ENCODE measurements at places on chromosomes 5 and 9.
A peak's percentile ranks its signal among the peaks of the same experiment; 100 is the strongest.

DNA sequence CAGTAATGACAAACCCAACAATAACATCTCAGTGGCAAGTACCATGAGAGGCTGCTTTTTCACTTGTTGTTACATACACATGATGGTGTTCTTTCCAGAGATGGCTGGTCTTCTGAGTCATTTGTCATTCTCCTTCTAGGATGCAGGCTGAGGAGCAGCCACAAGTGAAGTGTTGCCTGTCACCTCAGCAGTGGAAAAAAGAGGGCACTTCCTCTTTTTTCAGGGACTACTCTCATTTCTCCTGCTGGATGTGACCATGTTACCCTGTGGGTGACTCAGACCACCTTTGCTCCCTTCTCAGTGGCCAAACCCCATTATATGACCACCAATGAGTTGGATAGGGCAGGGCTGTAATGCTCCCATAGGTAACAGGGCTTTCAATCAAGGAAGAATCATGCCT is 587.0 kb upstream of the ADAMTS16 start:
- no peak for DNase-seq

GRCh38 chr5:96780626-96781025 is 27.1 kb downstream of the ERAP1 start:
- DNase-seq: no peak

DNA sequence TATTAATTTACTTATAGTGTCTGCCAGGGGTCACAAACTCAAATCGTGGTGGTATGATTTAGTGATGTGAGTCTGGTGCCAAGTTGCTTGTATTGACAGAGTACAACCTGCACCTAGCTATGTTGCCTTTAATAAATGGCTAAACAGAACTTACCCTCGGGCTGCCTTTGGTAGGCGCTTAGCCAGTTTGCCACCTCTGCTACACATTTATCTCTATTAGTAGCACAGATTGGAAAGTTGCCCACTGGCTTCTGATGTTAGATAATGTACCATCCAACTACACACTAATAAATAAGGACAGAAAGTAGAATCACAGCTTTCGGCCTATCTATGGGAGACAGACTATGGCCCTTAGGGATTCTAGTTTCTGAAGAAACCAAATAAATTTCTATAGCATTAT is 368.4 kb downstream of the MAN2A1 start:
- DNase-seq: no peak

GRCh38 chr5:174559141-174559540 is 165.2 kb upstream of the MSX2 start:
- peak; percentile 55 for DNase-seq

GRCh38 chr5:31106278-31106677 is 87.2 kb upstream of the CDH6 start:
- peak; percentile 61 for DNase-seq

DNA sequence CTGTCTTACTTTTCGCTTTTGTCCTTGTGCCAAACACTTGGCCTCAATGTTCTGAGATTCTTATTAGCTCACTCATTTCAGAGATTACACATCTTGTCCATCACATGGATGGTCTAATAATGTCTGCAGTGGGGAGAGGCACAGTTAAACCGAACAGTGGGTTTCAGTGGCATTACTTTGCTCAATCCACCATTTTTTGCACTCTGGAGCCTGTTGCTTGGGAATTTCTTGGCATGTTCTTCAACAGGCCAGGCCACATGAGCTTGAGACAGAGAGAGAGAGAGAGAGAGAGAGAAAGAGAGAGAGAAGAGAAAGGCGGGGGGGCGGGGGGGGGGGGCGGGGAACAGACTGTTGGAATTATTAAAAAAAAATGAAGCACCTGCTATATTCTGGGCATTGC is 1327.8 kb upstream of the WWC1 start:
- no peak for DNase-seq

DNA sequence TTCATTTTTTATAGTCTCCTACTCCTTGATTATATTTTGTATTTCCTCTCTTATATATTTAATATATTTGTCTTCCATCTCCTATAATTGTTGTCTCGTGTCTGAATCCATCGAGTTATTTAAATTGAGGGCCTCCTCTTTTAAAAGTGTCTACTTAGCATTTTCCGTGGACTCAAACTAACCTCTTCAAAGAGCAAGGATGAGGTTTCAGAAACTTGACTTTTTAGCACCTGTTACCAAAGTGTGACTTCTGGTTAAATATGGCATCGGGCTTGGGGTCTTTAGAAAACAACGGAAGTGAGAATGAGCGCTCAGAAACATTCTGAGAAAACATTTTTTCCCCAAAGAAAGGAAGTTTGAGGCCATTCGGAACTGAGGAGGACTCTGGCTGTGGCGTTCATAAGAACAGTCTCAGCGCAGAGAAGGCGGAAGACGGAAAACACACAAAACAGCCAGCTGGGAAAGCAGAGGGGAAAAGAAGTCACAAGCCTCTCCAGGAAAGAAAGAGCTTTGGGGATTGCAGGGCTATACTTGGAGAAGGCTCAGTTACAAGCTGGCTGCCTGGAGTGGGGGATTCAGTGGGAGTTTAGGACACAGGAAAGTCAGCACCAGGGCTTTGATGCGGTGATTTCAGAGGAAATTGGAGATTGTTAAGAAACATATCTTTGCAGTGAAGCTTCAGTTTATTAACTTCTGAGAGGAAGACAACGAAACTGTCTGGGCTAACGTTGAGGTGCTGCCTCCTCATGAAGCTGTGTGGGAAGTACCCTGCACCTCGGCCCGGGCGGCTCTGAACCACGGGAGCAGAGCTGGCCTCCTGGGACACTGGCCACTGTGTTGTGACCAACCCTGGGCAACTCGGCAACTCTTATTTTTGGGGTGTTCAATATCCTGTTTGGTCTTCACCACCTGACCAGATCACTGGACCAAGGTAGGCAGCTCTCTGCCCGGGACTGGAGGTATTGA is 25.1 kb upstream of the IRX2 start:
- DNase-seq: no peak

- DNase-seq: no peak
These were observed 16.3 kb downstream of the IL5 start for GRCh38 chr5:132526974-132527564.

DNA sequence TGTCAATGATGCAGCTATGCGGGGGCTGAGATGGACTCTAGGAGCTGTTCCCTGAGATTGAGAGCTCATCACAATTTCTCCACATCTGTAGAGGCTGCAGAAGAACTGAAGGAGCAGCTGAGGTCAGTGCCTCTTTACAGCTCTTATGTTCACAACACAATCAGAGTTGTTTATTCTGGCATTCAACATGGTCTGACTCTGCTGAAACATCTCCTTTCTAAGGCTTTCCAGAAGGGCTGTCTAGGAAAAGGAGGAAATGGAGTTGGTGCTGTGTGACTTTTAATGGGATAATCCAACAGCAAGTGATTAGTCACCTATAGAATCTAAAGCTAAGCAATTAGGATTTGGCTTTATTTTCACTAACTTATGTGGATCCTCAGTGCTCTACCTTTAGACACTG is 6.0 kb downstream of the POU5F2 start:
- DNase-seq: no peak

DNA sequence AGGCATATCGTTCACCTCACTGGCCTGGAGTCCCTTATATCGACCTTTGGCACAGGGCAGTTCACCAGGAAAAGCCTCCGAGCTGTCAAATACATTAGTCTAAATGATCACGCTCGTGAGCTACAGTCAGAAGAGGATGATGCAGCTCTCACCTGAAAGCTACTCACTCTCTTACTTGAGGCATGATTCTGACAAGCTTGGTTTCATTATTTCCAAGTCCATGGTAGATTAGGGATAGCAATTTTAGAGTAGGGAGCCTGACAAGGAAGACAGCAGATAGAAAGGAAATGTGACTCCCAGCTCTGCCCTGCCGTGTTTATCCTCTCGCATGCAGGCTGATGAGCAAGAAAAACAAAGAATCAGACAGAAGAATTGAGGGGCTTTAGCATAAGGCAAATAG is 98.0 kb upstream of the MAP1B start:
- DNase-seq: no peak

DNA sequence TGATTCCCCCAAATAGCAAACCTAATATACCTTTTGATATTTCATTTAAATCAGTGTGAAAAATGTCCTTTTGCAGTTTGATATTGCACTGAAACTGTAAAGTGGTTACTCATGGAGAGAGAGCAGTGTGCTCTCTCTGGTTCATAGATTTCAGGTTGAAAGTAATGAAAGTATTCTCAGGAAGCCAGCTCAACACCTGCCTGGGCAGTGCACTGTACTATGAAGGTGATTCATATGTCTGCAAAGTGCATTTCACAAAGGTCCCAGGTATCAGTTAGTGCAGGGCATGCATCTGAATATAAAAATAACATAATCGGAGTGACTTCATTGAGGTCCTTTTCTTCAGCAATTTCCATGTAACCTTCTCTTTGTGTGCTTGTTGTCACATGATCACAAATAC is 274.3 kb downstream of the CDH18 start:
- DNase-seq: no peak

DNA sequence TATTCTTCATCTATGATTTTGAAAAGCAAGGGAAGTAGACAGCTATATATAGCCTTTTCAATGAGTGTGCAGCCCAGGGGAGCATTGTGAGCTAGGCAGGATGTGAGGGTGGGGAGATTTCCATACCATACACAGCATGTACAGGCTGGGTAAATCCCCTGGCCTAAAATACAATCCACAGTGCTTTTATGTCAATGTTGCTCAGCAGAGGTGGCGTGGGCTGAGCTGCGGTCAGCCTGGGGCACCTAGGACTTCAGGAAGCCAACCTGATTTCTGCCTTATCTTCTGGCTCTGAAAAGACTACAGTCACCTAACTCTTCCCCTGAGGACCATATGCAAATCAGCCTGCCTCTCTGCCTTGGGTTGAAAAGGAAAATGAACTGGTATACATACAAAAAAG is 6.3 kb upstream of the GARIN3 start:
- DNase-seq: no peak

DNA sequence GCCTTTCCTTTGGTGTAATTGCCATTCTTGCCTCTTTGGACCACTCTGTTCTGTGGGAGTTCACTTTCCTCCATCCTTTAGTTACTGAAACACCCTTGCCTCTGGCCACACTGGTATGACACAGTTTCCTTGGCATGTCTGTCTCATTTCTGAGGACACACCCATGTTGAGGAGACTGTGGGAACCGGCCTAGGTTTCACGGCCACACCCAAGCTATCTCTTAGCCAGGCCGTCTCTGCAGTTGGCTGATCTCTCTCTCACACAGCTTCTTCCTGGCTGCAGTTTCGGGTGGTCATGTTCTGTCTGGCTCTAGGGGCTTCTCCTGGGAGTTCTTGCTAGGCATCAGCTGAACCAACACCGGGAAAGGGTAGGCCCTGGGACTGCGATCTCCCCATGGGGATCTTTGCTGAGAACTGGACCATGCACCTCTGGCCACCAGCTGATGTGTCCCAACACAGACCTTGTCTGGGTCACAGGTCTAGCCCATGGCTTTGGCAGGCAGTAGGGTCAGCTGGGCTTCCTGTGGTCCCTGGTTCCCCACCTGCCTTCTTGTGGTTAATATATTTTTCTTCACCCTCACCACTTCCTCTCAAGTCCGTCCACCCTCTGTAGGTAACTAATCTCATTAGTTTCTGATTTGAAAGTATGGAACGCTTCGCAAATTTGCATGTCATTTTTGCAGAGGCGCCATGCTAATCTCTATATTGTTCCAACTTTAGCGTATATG is 24.9 kb downstream of the ARHGEF37 start:
- DNase-seq: no peak

GRCh38 chr5:111774525-111774924 is 17.5 kb upstream of the NREP start:
- peak; percentile 88 for DNase-seq

DNA sequence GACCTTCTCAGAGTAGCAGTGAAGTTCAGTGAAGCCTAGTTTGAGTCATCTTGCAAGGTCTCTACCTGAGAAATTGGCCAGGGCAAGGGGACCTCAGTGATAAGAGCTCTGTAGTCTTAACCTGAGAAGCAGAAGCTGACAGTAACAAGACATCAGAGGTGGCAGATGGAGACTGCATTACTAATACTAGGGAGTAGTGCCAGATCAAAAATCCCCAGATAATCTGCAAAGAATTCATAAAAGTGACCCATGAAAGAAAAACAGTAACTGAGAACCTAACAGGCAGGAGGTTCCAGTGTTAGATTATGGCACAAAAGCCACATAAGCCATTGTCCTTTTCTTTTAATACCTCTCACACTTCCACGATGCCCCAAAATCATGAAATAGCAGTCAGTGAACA is 175.5 kb downstream of the MUSK start:
- DNase-seq: no peak

DNA sequence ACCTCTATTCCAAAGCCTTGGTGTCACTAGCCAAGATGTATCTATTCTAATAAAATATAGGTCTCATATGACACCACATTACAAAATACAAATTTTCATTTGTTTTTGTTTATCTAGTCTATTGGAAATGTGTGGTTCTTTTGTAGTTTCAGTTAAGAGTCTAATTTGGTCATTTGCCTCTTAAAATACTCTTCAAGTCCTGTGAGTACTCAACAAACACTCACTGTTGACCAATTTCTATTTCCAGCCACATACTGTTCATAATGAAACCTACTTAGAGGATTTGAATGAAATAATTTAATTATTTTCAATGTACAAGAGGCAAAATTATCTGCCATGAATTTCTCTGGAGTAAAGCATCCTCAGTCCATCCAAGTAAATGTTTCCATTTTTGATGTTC is 40.6 kb downstream of the SLC1A3 start:
- DNase-seq: no peak

DNA sequence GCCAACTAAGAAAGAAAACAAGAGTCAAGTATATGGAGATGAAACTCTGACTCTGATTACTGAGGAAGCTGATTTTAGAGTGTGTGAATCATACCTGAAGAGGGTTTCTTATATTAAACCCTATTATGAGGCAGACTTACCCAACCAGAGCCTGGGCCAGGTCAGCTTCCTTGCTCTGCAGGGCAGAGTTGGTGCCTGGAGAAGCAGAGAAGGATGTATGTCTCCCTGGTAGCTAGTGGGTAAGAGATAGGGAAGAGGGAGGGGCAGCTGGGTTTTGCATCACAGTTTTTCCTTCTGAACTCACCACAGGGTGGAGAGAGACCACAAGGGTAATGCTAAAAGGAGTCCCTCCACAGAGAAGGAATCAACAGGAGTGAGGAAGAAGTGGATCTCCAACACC is 104.1 kb downstream of the CMYA5 start:
- no peak for DNase-seq

- no peak for DNase-seq
These were observed 17.2 kb upstream of the PDCD1LG2 start for GRCh38 chr9:5492965-5493678.

DNA sequence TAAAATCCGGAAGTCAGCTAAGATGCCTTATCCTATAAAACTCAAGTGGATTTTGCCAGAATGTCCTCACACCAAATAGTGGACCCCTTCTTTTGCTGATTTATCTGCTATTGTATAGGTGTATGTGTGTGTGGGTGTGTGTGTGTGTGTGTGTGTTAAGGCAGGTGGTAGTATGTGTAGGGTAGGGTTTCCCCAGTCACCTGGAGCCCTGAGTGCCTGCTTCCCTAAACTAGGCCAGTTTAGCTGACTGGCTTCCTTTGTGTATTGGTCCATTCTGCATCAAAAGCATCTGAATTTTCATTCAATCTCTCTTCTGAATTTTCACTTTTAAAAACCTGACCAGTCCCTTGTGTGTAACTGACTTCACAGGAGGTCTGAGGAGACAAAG is 42.2 kb upstream of the LCP2 start:
- DNase-seq: no peak

GRCh38 chr9:133470988-133471387 is 7.9 kb downstream of the SLC2A6 start:
- DNase-seq: no peak

All from retinal pigment epithelial cell (primary cell).